ENCODE measurements at places on chromosomes 3 and 15.

GRCh38 chr3:78867409-78868372, 900.1 kb downstream of the ROBO1 start:
- no peak for DNase-seq

DNA sequence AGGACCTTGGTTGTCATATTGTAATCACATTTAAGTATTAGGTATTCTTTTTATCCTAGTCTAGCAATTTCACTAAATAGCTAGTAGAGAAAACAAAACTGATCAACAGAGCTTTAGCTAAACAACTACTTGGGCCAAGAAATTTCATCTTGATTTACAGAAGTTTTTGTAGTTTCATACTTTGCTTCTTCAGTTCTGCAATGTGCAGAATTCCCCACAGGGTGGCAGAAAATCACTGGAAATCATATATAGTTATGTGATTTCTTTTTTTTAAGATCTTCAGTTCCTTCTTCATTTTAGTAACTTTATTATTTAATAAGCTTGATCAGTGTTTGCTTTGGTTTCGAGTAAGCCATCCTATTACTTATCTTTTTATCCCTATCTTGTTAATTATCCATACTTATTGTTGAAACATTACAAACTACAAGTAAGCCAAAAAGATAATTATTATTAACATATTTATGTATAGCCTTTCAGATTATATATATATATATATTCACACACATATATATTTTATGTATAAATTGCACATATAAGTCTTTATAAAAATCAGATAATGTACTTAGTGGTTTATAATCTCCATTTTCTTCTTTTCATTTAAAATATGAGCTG, 2.2 kb upstream of the BNIP2 start:
- DNase-seq = peak; percentile 33

DNA sequence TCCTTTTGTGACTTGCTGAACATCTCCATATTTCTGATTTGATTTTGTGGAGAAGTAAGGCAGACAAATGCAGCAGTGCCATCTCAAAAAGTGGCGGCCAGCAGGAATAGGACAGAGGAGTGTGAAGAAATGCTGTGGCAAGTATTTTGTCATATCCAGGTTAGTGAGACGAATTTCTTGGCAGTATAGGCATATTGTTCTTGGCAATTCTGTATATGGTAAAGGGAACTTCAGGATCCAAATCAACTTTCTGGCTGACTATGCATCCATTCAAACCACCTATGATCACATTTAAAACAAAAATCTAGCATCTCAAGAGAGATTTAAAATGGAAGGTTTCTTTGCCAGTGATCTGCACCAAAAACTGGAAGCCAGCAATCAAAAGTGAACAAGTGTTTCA, 228.0 kb downstream of the DTWD1 start:
- DNase-seq = no peak

DNA sequence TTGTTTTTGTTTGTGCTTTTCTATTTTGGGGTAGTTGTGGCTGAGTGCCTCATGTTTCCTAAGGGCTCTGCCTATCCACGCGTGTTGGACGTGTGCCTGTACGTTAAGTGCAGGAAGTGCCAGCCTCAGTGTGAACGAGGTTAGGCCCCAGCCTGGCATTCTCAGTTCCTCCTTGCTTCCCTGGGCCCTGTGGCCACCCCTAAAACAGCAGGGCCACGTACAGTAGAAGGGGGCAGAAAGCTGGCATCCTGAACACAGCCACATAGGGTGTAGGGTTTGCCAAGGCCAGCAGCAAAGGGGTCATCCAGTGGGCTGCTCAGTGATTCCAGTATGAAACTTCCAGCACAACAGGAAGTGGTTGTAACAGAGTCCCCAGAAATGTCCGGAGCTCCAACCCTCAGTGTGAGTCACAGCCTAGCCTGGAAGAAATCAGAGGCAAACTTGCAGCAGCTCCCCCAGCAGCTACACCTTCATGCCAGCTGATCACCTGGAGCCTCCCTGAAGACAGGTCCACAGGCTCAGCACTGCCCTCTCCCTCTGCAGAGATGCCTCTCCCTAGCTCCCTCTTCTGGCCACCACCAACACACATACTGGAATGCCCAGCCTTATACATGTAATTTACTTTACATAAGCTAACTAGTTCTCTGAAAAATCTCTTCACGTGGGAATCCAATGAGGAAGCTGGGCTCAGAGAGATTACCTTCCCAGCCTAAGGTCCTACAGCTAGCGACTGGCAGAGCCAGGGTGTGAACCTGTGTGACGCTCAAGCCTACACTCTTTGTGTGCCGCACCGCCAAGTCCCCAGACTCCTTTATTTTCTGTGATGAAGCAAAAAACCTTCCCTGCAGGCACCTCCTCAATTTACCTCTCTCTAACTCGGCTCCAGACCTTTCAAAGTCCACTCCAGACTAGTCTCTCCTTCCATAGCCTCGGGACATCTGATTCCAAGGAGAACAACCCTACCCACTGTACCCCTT, 26.6 kb downstream of the ILDR1 start:
- peak; percentile 5 for DNase-seq

DNA sequence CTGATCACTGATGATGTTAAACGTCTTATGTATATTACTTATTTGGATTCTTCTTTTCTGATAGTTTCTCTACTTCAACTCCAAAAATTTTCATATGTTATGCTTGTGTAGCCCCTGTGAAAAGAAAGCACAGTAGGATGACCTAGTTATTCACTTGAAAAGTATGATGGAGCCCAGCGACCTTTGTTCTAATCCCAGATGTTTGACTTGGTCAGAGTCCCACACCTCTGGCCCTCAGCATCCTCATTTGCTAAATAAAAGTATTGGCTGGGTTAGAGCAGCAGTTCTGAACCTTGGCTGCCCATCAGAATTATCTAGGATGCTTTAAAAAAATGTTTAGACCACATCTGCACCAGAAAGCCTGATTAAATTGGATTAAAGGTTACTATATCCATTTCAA, 173.7 kb downstream of the ATG7 start:
- DNase-seq = no peak

- no peak for DNase-seq
These were observed 57.7 kb upstream of the HES1 start for GRCh38 chr3:194078045-194078821.

DNA sequence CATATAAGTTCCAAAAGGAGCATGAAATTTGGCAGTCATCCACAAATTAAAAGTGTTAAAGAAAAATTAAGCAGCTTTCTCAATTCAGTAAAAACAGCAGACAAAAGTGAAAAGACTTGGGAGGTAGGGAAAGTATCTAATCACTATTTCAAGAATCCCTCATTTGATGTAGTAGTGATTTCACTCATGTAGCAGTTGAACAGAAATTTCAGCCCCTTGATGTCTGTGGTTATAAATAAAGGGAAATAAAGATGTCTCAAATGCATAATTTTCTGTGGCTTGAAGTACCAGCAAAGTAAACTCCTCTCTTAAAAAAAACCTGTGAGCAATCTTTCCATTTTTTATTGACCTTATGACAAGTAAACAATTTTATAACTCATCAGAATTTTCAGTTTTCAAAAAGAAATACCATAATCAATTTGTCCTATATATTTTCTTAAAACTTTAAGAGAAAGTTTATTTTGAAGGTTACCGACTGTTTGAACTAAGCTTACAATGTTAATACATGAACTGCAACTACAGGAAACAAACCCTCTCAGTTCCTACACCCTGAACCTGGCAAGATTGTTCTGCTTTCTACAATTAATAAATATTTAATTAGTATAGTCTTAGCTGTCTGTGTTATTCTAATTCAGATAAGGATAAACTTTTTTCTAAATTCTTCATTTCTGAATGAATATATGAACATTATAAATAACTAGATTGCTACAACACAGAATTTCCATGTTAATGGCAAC, 94.2 kb downstream of the CBLB start:
- no peak for DNase-seq

GRCh38 chr3:158532099-158532734, 38.8 kb upstream of the MLF1 start:
- no peak for DNase-seq

DNA sequence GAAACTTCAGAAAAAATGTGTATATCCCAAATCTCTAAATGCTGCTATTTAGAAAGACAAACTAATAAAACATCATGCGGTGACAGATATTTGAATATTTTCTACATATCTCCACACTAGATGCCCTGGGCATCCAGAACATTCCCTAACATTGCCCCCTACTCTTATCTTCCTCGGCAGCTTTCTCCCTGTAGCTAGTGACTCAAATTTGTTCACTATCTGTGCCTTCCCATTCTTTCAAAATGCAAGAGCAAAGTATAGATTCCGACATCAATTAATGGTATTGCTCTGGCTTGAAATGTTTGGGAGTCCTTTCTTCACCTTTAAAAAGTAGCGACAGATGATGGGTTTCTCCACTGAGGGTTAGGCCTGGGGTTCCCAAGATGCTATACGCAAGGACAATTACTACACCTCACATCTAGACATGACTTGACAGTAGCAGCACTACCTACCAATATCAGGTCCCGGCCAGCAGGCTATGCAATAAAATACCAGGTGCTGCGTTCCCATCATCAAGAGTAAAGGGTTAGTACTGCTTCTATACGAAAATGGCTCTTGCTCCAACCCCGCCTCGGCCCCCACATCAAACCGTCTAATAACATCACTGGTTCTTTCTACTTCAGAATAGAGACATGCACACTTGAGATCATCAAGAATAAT, 631 bp downstream of the UBR1 start:
- DNase-seq = no peak

DNA sequence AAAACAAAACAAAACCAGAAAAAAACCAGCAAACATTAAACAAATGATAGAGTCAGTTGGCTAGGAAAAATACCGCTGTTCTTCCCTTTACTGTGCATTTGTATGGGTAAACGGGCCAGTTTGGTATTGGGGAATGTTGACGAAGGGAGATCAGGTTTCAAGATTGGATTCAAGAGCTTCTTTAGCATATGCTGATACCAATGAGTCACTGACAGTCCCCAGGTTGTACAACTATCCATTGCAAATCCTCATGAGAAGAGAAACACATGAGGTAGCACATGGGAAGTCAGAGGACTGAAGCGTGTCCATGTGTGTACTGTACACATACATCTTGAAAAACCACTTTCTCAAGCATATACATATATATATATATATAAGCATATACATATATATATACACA, 25.6 kb downstream of the TIGIT start:
- DNase-seq = no peak

DNA sequence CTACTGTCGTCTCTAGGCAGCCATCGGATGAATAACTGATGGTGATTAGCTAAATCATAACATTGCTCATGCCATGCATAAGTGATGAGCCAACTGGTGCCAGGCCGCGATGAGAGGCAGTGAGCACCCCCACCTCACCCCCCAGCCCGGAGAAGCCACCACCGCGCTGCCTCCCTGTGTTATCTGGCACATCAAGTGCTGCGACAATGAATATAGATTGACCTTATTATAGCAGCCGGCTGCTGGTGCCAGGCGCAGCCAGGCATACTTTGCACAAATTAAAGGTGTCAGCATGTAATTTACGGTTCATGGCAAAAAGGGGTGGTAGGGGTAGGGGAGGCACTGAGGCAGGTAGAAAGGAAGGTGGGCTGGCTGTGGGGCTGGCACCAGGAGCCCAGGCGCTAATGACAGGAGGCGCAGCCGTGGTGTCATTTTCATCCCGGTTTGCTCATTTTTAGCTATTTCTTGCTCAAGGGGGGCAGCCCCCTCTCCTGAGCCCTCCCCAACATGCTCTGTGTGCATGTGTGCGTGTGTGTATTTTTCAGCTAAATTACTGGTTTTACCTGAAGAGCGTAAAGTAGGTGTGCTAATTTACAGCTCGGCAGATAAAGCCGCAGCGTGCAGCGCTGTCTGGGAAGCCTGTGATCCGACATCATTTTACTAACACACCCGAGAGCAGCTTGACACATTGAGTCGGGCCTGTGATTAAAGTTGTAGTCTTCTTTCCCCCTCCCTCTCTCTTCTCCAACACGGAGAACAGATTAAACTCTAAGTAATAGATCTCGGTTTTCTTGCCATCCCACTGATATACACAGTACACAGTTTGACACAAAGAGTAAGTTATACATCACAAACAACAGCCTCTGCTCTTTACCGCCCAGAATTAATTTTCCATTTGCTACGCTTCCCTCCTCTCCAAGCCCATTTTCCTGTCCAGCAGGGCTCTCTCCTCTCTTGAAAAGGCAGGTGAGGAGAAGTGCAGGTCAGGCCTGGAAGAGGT, 212.3 kb downstream of the RPLP1 start:
- no peak for DNase-seq

- DNase-seq = no peak
These were observed 753 bp upstream of the MYO5A start for GRCh38 chr15:52529341-52529924.

- DNase-seq = no peak
These were observed 24.6 kb downstream of the ITPR1 start for GRCh38 chr3:4517643-4518311.

DNA sequence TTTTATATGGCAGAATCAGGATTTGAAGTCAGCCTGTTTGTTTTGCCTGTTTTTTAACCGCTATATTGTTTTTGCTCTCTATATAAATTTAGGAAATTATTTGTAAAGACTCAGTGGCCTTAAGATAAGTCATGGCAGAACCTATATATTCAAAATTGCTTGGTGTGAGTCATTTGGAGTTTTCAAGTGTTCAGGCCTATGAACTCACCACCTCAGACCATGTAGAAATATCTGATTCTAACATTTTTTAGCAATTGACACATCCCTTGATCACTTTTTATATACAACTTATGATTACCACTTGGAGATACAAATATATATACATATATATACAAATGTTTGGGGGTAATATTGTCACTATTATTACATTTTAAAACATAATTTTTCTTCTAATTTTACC, 95.7 kb downstream of the VGLL3 start:
- no peak for DNase-seq

- no peak for DNase-seq
These were observed 7.2 kb upstream of the TIMP4 start for GRCh38 chr3:12165909-12166308.

GRCh38 chr3:133973249-133973980, 56.3 kb downstream of the SLCO2A1 start:
- DNase-seq = no peak

- no peak for DNase-seq
These were observed 20.5 kb downstream of the BOC start for GRCh38 chr3:113231827-113232253.

Measured in central memory CD4-positive, alpha-beta T cell (primary cell).